ENCODE measurements at places on chromosomes 2 and 18.

DNA sequence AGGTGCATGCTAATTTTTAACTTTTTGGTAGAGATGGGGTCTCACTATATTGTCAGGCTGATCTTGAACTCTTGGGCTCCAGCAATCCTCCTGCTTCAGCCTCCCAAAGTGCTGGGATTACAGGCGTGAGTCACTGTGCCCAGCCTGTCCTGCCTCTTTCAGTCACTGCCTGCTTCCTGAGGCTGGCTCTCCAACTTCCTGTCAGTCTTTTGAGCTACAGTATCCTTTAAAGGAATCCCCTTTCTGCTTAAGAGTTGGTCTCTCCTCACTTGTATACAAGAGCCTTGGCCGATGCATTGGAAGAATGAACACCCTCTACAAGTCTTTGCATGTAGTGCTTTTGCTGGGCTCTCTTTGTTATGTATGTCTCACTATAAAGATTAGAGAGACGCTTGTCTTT lies 88.4 kb upstream of the SMAD2 start:
- no peak for DNase-seq

DNA sequence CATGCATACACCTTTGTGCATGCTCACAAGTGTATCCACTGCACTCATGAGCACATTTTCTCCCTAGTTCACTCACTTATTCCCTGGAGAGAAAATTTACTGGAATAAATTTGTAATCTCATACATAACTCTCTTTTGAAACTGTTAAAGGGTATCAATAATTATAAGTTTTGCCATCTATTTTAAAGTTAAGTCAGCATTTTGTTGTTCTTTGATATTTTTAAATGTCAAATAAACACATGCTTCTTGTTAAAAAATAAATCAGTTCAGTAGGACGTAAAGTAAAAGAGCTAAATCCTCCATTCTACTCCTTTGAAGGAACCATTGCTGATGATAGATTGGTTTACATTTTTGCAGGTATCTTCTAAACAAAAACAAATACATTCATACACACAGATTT lies 522.1 kb downstream of the NR4A2 start:
- DNase-seq = no peak

DNA sequence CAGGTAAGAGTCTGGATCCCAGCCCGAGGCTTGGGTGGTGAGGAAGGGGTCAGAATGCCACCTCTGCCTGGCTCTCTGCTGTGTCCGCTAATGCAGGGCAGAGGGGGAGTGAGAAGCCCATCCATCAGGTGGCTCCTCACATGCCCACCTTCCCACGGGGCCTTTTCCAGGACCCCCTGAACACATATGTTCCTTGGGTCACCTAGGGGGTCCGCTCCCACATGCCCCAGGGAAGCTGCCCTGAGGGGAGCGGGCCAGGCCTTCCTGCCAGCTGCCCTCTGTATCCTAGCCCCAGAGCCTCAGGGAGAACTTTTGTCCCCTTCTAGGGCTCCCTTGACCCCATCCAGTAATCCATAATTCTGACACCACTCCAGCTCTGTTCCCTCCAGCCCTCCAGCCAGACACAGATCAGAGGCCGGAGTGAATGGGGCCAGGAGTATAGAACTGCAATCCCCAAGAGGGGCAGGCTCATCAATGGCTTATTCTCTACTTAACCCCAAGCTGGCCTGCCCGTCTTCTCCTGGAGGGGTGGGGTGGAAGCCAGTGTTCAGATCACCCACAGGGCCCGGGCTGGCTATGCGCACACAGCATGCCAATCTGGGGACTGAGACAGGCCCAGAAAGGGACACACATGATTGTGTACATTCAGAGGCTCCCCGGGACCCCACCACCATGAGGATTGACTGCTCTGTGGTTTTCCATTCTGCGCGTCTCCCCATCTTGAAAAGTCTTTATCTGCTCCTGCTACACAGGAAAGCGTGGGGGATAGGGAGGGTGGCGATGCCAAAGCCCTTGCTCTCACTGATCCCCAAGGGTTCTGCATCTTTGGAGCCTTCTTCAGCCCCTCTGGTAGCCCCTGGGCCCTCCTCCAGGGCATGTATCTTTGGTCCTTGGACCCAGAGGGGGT lies 1.1 kb downstream of the EMILIN1 start:
- no peak for DNase-seq

- DNase-seq = no peak
Observed at GRCh38 chr18:63192885-63193349, 126.7 kb downstream of the BCL2 start.

DNA sequence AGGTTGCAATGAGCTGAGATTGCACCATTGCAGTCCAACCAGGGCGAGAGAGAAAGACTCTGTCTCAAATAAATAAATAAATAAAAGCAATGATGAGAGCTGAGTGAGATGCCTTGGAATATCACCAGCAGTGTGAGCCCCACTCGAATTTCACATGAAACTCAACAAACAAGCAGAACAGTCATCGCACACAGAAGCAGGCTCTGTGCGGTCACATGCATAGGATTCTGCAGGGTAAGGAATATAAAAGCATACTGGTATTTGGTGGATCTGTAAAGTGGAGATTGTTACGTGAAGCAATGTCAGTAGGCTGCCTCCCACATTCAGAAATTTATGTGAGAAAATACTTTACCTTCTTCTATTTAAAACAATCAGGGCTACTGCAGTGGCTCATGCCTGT lies 18.0 kb upstream of the AP1S3 start:
- DNase-seq = no peak

GRCh38 chr18:34959211-34959829 lies 81.9 kb upstream of the MAPRE2 start:
- no peak for DNase-seq

Measured in nucleus accumbens (tissue), 56 donors.